Stimulated activated CD4-positive, alpha-beta T cell treated with anti-CD3 and anti-CD28 coated beads, Interleukin-15, amount 100 ng/mL, for 1 hour (primary cell): ENCODE measurements at places on chromosomes 5 and 9.

DNA sequence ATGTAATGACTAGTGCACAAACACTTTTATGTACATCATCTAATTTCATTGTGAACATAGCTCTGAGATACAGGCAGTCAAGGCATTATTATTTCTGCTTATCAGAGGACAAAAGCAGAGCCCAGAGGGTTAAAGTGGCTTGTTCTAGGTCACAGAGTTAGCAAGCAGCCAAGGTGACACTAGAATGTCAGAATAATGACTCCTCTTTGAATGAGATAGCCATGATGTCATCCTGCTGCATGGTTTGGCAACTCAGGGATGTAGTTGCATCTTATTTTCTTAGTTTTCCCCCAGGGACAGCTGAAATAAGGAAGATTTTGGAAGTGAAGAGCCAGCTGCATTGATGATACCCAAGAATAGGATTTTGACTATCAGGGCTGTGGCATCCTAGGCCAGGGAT, 54.4 kb downstream of the KCNV2 start:
- no peak for DNase-seq

DNA sequence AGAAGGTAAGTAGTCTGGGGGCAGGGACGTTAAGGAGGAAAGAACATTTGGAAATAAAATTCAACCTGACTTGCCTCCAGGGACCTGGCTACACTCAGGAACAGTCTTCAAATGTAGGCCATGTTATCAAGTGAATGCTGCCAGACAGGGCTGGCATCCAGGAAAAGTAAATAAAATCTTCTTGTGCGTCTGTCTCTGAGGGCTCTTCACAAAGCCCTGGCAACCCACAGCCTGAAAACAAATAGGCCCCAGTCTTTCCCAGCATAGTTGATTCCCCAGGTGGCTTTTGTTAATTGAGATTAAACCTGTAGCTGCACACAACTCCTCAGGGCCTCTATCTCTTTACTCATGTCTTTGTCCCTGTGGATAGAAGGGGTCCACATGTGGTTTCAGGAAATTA, 55.4 kb downstream of the STK32A start:
- DNase-seq, result no peak

DNA sequence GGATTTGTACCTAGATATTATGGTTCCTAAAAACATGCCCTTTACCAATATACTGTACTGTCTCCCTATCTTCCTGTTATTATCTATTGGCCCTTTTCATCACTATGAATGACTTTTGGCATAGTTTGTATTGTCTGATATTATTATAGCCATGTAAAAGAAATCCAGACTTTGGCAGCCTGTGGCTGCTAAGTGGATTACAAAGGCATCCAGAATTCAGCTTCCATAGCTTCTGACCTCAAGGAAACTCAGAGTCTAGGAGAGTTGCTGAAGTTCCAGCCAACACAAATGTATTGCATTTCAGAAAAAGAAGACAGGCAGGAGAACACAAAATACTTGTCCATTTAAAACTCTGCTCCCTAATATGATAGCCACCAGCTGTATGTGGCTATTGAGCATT, 319.2 kb upstream of the MPDZ start:
- DNase-seq, result no peak

- DNase-seq, result peak; percentile 57
These were observed at the start of gene ADRA1B for GRCh38 chr5:159915904-159916840. TSS of gene ADRA1B (plus strand) at chr5:159916482. CDS start at chr5:159916906, 424 bp downstream.

DNA sequence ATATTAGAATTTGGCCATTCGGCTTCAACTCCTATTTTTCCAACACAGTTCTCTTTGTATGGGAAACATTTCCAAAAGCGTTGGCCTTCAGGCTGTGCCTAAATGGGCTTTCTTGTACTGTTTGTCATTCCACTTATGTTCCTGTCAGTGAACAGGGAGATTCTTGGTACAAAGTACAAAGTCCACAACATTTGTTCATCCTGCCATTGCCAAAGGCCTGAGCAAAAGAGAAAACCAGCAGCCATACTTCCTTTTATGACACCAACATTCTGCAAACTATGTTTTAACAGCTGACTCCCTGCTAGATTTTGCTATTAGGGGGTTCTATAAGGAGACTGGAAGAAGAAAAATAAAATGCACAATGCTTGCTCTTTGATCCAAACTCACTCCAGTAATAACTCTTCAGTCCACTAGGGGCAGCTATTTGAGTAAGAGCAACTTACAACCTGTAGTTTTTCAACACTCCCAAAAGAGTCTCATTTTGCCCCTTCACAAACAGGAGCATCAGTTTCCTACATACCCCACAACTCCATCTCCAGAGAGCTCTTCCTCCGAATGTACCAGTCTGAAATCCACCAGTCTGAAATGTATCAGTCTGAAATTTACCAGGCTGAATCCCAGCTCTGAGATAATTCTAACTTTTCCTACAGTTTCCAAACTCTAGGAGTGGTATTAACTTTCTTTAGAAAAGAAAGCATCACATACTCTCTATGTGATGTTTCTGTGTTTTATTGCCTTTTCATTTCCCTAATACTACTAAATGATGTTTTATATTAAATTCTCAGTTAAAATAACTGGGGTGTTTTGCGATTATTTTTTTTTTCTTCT, 693.8 kb downstream of the DNAH5 start:
- DNase-seq, result no peak

DNA sequence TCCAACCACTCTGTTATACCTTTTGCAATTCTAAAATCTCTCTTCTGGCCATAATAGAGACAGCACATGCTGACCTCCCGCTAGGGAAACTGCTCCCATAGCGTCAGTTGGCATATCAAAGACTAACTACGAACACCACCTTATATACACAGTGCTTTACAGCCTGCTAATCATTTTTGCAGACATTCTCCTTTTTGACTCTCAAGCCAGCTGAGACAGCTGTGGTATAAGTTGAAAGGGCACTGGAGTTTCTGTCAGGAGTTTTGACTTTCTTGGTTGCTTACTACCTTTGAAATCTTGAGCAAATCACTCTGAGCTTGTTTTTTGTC, 160.2 kb upstream of the TBCA start:
- DNase-seq, result no peak

GRCh38 chr5:61332358-61332749, 296 bp downstream of the ZSWIM6 start:
- DNase-seq, result peak; percentile 13

DNA sequence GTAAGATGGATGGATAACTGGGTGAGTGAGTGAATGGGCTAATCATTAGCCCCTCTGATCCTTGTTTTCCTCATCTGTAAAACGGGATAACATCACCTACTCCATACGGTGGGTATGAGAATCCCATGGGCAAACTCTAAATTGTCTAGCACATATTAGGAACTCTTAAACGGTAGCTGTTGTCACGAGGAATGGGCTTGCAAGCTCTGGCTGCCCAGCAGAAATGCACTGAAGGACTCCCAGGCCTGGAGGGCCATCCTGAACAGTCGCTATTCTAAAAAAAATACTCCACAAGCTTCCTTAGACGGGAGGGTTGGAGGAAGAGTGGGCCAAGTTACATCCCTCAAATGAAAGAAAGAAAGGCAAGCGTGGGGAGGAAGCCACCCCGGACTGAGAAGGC, 711 bp upstream of the POU4F3 start:
- no peak for DNase-seq

DNA sequence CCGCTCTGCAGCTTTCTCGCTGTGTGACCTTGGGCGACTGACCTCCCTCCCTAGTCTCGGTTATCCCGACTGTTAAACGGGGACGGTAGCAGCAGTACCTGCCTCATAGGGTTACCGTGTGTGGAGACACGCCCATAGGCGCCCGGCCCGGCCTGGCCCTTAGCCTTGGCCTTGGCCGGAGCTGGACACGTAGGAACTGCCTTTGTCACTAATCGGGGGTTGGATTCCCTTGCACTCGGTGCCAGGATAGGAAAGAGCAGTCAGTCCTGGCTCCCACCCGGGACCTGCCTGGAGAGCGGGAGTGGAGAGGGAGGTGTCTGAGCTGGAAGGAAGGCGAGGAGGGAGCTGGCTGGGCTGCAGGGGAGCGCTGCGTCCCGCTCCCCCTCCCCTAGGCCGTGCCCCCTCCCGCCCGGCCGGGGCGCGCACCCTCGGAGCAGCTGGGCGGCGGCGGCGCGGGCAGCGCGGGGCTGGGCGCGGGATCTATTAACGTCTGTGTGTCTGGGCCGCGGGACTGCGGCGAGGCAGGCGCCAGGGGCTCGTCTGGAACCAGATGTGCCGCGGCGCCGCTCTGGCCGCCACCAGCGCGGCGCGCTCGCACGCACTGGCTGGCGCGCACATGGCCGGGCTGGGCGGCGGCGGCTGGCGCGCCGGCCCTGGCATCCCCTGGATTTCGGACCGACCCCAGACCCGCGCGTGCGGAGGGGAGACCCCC, 31.7 kb downstream of the PRRX2 start:
- DNase-seq, result no peak

DNA sequence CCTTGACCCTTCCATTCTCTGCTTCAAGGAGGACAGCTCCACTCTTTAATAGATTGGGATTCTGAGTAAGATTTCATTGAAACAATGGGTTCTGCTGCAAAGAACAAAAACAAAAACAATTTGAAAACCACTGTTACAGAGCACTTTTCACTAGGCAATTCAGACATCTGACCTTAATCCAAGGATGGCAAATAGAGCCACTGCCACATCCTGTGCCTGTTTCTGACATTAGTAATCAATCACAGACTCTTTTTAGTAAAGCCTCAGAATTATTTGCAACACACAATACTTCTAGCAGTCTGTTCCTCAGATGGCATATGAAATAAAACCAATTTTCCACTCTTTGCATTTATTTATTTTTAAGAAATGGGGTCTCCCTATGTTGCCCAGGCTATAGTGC, 37.8 kb upstream of the NDFIP1 start:
- DNase-seq, result no peak

GRCh38 chr5:15256485-15256884, 243.5 kb upstream of the FBXL7 start:
- DNase-seq, result no peak

- no peak for DNase-seq
These were observed 154.6 kb upstream of the GHR start for GRCh38 chr5:42268630-42269029.

GRCh38 chr5:35477911-35478310, 139.8 kb upstream of the SPEF2 start:
- DNase-seq, result no peak

DNA sequence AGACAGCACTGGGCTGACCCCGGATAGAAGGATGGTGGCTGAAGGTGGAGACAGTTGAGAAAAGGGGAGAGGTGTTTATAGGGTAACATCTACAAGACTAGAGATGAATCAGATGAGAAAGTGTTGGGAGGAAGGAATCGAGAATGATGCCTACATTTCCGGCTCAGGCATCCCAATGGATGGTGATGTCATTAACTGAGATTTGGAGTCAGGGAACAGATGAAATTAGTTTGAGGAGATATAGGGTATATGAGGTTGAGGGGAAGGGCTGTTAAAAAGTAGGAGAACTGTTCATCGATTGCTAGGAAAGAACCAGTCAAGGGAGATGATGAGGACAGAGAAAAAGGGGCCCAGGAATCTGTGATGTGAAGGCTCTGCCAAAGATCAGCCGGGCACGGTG, 24.7 kb upstream of the IQGAP2 start:
- no peak for DNase-seq

DNA sequence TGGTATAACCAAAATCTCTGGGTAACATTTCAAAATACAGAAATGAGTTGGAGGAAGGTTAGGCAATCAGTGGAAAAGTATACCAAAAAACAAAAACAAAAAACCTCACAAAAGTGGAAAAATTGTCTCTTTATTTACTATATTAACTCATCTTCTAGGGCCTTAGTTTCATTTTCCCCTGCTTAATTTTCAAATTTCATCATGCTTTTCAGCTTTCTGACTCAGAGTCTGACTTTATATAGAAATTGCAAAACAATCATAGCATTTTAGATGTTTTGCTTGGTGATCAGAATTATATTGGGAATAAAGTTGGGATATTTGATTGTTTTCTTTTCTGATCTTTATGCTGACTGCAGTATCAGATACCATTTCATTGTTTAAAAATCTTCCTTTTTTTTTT, 257.0 kb upstream of the PRR16 start:
- DNase-seq, result no peak

DNA sequence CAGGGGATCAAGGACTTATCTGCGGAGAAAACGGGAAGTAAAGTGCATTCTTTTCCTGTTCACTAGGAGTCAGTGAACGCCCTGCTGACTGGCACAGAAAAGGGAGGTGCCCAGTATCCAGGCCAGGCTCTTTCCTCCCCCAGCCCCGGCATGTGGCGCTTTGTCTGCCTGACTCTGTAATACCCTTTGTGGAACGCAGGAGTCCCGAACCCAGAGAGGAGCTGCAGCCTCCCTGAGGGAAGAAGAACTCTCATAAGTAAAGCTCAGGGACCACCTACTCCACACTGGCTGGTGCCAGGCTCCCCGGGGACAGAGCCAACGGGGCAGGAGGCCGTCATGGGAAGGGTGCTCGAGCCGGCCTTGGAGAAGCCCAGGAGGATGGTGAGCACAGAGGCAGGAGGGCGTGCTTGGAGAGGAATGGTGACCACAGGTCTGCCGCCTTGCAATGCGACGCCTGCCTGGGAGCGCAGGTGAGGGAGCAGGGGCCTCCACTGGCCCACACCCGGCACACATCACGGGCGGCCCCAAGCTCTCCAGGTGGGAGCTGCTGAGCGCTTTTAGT, 31.5 kb downstream of the VAV2 start:
- no peak for DNase-seq

DNA sequence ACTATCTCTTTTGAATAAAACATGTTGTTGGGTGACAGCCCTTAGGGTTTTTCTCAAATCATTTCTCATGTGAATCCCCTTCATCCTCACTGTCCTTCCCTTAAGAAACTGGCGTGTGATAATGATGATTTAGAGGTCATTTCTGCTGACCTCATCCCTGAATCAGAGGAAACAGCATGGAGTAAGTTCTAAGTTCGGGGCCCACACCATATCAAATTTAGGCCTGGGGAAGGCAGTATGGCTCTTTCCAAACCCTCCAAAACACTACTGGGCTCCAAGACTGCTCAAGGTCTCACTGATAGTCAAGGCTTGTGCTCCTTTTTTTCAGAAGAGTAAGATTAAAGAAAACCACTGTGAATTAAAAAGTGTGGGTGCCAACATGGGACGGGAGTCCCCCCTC, 872 bp upstream of the SMIM3 start:
- no peak for DNase-seq

- DNase-seq, result no peak
These were observed 707 bp downstream of the GTF3C5 start for GRCh38 chr9:133031496-133031911.

DNA sequence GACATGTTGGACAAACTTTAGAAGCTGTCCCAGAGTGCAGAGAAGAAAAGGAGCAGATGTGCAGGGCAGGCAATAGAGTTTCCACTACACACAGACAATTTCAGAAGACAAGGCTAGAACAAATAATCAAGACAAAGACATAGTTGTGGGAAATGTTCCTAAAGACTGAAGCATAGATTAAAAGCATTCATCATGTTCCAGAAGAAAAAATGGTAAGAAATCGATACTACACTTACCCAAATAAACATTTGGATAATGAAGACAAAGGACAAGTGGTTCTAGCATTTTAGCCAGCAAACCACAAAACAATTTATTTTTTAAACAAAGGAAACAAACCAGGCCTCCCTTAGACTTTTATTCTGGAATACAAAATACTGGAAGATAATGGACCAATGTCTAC, 97.9 kb downstream of the FSTL4 start:
- DNase-seq, result no peak
